ENCODE measurements at places on chromosomes 2 and 18.
A peak's percentile ranks its signal among the peaks of the same experiment; 100 is the strongest.

DNA sequence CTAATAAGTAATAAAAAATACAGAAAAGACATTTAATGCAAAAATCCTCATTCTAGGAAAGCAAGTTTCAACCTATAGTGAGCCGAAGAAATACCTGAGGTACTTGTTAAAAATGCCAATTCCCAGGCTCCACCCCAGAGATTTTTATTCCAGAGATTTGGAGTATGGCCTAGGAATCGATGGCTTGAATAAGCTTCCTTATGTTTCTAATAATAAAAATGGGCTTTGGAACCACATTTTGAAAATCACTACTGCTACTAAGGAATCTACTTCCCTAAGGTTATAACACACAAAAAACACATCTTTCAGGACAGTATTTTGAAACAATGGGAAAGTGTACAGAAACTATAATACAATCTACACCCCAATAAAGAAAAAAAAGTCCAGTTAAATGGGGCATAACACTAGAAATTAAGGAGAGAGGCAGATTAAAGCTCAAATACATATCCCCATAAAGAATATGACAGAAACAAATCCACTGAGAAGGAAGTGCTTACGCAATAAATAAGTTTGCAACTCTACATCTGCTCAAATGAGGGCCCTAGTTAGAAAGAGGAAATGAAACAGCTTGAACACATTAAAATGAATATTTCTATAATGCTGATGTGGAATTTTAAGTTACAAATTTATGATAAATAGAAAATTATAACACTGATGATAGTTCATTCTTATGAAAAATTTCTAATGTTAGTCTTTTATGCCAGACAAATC, 103.7 kb downstream of the EPB41L3 start:
- no peak for DNase-seq

- DNase-seq = no peak
These were observed 414.6 kb downstream of the DLGAP1 start for GRCh38 chr18:4040391-4041092.

GRCh38 chr2:239826376-239826775, 198.8 kb downstream of the NDUFA10 start:
- no peak for DNase-seq

DNA sequence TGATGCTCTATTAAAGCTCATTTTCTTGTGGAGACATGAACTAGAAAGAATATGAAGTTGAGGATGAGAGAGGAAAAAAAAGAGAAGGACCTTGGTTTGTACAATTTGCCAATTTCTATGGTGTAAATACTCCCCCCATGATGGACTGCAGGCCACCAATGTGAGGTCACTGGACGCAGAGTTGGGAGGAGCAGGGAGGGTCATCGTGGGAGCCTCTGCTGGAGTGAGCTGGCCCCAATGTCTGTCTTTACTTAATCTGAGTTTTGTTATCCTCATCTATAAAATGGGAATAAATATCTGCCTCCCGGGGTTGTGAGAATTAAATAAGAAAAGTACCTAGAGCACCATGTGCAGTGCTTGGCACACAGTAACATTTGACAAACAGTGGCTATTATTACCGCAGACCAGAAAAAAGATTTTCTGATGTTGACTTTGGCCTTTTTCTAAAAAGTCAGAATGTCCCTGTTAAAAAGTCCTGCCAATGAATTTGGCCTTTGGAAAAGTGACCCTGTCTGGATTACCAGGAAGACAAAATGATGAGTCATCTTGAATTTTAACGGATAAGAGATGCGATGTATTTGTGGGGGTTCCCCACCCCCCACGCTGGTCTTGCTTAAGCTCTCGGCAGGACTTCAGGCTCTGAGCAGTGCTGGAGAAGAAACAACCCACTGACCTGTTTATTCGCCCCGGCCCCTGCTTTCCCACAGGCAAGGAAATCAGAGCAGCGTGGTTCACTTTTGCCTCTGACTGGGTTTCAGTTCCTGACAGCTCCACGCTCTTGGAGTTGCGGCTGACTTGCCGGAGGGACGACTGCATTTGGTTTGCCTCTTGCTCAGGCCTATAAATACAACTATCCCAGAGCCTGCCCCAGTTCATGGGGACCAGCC, 50.3 kb upstream of the FOSL2 start:
- DNase-seq = no peak

- DNase-seq = no peak
These were observed 19.8 kb downstream of the CMPK2 start for GRCh38 chr2:6845903-6846302.

GRCh38 chr2:196172951-196173350, 1.6 kb upstream of the STK17B start:
- DNase-seq = no peak

- DNase-seq = no peak
These were observed 269.2 kb upstream of the SESTD1 start for GRCh38 chr2:179533875-179534274.

DNA sequence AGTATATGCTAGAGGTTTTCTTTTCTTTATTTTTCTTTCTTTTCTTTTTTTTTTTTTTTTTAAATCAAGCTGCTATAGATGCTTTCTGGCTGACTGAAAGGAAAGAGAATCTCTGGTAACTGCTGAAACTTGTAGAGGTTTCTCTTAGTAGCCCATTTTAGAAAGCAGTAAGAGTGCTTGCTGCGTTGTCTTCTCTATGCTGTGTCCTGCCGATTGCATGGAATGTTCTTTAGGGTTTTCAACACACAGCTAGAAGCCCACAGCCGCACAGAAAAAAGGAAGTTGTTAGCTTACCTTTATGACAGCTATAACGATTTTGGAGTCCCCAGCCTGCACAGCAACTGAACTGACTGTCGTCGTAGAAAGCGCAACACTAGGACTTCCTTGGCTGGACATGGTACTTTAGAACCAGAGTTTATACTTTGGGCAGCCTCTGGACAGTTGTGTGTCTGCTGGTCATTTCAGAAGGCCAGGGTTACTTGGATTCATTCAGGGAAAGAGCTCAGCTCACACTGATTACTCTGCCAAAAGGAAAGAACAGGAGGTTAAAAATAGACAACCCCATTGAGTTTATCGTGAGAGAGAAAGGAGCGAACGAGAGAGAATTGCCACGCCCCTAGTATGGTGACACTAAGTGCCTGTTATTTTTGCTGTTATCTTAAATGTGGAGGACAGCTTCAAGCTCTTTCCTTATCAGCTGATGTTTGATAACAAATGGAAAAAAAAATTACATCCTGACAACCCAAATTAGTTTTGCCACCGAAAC, at the start of gene CCDC141:
CCDC141 (minus strand) TSS at position 592 of the 766 bp plus-strand sequence; CDS start at position 396, 196 bp downstream.
- DNase-seq = no peak

GRCh38 chr2:138622613-138623012, 121.0 kb downstream of the SPOPL start:
- no peak for DNase-seq

DNA sequence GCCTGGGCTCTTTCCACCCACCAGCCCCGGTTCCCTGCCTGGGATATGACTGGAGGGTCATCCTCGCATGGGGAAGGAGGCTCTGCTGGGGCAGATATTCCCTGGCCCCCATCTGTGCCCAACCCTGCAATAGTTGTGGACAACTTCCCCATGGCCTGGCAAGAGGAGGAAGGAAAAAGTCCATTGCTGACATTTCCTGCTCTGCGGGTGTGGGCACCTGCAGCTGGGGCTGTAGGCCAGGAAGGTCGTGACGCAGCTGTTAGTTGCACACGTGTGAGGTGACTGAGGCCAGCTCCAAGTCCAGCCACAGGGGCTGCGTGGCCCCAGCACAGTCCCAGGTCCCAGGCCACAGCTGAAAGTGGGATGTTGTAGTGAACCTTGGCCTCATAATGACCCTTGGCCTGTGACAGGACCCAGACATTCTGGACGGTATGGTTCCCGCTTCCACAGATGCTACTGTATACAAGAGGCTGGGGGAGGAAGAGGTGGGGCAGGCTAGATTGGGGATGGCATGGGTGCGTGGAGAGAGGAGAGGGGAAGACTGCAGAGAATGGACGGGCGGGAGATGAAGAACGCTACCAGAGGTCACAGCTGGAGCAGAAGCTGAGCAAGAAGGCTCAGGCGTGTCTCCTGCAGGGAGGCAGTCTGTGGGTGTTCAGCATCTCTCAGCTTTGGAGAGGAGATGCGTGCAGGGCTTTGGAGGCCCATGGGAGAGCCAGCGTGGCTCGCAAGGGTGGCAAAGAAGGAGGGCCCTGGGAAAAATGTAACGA, 22.1 kb downstream of the OTOF start:
- DNase-seq = no peak

GRCh38 chr2:167134381-167135072, 246.2 kb downstream of the XIRP2 start:
- DNase-seq = no peak

- no peak for DNase-seq
These were observed 14.5 kb downstream of the ATG16L1 start for GRCh38 chr2:233265899-233266431.

DNA sequence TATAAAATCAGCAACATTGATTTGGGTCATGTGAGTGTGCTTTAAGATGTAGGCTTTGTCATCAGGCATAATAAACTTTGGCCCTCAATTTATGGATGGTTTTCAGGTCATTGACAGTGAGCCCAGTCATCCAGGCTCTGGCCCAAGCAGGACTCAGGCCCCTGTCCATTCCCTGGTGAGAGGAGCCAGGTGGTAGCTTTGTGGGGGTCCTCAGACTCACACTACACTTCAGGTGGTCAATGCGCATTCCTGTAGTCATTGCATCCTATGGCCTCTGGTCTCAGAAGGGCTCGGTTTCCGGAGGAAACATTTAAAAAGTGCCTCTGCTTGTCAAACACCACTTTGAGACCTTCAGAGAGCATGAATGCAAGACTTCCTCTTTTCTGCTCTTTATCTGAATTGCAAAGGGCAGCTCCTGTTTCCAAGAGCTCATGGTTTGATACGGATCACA, 20.2 kb downstream of the LGALSL start:
- no peak for DNase-seq

DNA sequence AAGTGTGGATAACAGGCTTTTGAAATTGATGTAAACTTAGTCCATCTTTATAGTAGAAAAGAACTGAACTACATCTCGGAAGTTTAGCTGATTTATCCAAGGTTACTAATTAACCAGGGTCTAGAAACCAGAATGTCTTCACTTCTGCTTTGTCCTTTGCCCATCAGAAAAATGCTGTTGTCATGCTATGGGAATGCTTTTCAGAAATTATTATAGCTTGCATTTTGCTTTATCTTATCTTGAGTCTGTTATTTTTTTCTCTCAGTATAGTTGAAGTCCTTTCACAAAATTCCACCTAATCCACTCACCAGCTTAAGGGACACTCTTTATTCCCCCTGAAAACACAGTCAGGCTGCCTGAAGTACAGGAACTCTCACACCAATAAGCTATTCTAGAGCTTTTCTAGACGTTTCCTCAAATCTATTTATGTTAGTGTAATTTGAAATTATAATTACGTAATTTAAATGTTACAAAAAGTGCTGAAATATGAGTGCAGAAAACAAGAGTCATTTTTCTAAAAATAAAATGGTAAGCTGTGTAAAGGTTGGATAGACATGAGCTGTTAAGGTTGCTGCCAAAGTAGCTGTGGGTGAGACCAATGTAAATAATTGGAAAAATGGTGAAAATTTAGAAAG, 456.3 kb downstream of the TGIF1 start:
- no peak for DNase-seq

GRCh38 chr2:134359367-134360081, 105.7 kb downstream of the MGAT5 start:
- DNase-seq = no peak

GRCh38 chr2:84297155-84297554, 161.9 kb downstream of the SUCLG1 start:
- DNase-seq = no peak

DNA sequence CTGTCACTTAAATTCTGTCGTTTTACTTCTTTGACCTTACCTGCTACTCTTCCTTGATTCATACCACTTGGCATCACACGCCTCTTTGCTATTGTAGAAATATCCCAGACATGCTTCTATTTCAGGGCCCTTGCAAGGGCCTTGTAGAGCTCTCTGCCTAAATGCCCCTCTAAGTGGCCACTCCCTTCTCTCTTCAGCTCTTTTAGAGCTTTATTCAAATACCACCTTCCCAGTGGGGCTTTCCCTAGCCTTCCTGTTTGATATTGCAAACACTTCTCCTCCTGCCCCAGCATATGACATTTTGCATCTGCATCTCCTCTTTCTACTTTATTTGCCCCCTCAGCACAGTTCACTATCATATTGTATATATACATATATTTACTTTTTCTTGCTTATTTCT, 54.0 kb downstream of the PELI1 start:
- no peak for DNase-seq

DNA sequence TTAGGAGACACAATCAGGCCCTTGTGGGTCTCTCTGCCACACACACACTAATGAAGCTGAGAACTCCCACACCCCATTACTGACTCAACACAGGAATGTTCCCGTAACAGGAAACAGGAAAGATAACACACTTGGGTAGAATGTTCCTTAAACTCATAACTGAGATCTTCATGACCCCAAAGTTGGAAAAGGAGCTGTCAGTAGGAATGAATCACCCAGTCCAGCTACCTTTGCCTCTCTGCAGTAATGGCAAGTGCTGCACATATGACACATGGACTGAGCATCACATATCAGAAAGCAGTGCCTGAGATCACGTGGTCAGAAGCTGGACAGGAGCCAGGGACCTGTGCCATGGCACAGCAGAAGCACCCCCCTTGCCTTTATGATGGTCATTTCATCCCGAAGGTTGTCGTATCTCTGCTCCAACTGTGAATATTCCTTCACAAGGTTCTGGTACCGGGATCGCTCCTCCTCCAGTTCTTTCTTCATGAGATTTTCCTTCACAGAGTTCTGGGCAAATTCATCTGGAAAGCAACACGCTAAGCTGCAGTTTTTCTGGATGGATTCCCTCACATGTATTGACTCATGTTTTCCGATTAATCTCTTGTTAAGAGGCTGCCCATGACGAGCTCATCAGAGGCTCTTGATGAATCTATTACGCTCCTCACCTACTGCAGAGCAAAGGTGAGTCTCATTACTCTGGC, 65.4 kb upstream of the ACAA2 start:
- peak; percentile 58 for DNase-seq

DNA sequence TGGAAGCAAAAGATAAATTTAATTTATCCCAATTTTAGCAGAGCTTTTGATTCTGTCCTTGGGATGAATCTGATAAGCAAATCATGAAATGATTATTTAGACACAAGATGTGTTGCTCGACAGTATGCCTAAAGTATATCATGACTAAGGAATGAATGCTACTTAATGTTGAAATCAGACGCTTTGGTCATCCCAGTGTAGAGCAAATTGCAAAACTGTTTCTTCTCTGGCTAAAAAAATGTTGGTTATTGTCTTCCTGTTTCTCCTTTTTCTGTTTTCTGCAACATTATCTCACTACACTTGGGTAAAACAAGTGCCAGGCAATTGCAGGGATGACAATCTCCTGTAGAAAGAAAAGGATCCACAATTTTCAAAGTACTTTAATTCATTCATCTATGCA, 66.4 kb downstream of the BABAM2 start:
- no peak for DNase-seq

DNA sequence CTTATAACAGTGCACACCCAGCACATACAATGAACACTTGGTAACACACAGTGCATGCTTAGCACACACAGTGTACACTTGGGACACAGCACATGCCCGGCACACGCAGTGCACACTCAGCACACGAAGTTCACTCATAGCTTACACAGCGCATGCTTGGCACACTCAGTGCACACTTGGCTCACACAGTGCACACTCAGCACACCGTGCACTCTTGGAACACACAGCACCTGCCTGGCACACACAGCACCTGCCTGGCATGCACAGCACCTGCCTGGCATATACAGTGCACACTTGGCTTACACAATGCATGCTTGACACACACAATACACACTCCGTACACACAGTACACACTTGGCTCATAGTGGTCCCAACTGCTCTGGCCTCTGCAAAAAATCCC, 128.2 kb downstream of the GALR1 start:
- DNase-seq = no peak

All from brain (organoid and tissue), 16 donors.